ENCODE measurements at places on chromosomes 6 and 20.

- DNase-seq, result no peak
Observed at GRCh38 chr6:2988094-2988425, 11.6 kb upstream of the NQO2 start.

DNA sequence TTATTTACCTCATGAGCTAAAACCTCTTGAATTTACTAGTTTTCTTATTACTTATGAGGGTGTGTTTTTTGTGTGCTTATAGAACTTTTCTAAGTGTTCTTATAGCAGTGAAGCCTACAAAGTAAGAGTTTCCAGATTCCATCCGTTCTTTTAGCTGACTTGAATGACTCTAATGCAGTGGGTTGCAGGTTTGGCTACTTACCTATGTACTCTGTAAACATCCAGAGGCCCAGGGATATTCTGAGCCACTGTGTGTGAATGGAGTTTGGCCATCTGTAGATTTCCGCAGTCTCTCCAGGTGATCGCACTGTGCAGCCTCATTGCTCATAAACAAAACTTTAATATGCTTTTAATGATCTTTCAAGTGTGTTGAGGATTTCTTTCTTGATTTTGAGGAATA lies 157.8 kb downstream of the MYO6 start:
- DNase-seq, result no peak

DNA sequence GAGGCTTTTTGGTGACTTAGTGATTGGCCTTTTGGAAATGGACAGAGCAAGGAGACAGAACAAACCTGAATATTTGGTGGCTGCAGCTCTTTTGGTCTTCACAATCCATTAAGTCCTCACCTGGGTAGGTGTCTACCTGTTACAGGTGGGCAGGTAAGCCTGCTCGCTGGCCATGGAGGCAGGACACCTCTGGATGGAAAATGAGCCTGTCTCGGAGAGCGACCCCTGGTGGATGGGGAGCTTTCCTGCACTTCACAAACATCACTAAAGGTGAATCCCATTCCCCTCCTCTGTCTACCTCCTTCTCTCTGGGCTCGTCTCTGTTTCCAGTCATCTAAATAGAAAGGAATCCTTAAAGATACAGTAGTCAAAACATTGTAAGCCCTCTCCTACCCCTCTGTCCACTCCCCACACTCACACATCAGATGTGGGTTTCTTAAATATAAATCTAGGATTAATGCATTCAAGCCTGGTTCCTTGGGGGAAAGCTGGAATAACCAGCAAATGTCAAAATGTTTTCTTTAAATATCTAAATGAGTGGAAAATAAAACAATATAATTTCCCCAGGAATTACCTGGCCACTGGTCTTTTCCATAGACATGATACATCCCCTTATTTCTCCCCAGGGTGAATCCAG lies 304.9 kb downstream of the CDH26 start:
- peak; percentile 43 for DNase-seq

- DNase-seq, result no peak
Observed at GRCh38 chr6:22447249-22448196, 121.8 kb upstream of the HDGFL1 start.

DNA sequence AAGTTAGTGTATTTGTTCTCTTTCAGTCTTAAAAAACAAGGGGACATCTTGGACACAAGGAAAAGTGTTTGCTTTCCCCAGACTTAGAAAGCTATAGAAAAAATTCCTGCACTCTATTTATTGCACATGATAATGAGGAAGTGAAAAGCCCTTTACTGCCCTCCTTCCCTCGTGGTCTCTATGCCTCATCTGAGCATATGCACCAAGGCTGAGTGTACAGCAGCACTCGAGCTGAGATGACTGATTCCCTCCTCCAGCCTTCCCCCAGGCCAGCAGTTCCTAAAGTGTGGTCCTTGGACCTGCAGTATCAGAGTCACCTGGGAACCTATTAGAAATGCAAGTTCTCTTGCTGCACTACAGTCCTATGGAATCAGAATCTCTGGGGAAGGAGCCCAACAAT lies 14.3 kb upstream of the LAMP5 start:
- no peak for DNase-seq

DNA sequence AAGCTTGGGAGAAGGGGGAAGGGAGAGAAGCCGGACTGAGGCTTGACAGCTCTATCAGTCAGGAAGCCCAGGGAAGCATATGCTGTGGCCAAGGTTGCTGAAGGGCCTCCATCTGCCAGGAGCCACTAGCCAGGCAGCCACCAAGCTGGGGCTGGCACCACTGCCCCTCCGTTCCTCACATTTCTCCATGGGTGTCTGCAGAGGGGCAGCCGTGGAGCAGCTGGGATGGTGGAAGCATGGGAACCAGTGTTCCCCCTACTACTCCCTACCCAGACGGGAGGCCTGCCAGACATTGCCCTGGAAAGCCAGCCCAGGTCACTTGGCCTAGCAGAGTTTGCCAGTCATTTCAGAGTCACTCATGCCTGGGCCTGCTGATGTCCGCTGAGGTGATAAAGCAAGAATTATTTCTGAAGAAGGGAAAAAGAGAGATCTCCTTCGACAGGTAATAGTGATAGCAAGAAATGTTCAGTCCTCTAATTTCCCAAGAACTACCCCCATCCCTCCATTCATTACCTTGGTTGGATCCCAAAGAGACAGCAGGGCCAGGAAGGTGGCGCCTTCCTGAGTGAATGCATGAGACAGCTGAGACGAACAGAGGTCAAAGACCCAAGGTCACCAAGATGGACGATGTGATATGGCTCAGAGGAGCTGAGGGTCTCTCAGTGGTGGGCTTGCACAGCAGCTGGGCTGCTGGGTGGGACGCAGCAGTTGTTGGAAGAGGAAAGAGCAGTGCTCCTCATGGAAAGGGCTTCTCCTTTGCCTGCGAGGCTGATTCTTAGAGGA lies 21.9 kb downstream of the SNPH start:
- no peak for DNase-seq

- DNase-seq, result no peak
Observed at GRCh38 chr20:57577679-57578475, 17.0 kb downstream of the PCK1 start.

DNA sequence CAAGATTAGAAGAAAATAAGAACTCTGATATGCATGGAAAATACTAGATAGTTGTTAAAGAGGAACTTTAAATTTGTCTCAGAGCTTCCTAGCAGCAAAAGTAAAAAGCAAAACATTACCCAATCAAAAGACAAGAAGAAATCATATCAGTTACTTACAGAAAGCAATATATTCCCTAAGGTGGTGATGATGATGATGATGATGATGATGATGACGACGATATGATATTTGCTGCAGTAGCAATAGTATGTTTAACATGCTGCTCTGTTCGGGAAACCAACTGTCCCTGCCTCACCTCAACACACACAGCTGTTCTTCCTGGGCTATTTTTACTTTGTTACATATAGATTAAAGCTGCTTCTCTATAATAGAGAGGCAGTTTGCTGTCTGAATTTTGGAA lies 12.0 kb upstream of the TBX18 start:
- no peak for DNase-seq

DNA sequence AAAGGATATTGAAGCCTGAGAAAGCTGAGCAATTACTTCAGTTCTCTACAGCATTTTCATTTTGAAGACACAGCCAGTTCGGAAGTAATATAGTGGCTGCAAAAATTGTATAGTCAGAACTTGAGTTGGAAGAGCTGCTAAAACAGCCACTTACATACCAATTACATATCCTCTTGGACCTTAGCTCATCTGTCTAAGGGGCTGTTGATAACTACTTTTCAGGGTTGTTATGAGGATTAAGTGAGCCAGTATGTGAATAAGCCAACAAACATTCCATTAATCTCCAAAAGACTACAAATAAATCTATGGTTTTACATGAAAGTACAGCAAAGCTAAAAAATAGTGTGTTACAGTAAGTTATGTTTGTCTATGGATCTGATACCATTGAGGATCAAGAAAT lies 59.7 kb downstream of the TMEM200A start:
- no peak for DNase-seq

DNA sequence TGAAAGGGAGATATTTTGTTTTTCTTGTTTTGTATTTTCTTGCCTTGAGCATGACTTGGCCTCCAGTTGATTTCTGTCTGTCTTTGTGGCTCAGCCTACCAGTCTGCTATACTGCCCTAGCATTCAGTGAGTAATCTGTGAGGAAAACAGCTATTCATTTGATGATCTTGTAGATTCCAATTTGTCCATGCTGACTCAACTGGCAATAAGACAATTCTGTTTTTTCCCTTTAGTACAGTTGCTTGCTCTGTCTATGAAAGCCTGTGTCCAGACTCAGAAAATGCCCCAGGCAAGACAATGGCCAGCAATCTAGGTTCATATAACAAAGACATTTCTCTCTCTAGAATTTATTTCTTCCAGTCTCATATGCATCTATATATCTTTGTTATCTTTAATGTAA lies 10.9 kb upstream of the SOX4 start:
- DNase-seq, result peak; percentile 28

DNA sequence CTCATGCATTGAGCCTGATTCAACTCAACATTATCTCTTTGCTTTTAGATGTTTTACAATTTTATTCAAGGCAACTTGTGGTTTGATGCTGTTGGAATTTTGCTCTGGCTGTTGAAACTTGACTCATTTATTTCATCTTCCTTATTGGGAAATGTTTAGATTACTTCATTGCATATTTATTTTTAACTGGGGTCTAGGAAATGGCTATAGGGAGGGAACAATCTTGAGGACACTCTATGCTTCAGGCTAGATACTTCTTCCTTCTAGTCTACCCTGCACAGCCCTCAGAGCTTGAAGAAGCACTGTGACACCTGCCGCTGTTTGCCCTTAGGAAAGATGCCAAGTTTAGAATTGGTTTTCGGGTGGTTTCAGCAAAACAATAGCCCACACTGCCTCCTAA lies 183.4 kb downstream of the ADGRG6 start:
- no peak for DNase-seq

- no peak for DNase-seq
Observed at GRCh38 chr6:130240232-130240631, 17.5 kb upstream of the SAMD3 start.

- DNase-seq, result peak; percentile 27
Observed at GRCh38 chr20:3687655-3688054, 5.8 kb upstream of the ADAM33 start.

DNA sequence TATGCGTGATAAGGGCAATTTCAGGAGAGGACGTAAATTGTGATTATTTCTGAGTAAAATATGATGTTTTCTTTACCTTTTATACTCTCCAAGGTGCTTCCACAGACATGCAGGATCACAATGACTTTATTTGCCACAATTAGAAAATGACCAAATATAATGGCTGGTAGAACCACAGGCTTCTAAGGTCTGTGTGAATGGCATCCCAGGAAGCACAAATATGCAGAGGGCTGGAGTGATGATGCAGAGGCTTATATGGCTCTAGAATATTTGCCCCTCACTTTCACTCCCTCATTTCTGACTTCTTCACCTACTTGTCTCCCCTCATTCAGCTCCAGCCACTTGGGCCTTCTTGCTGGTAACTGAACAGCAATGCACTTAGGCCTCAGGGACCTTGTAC lies 502.1 kb upstream of the MAP3K7 start:
- no peak for DNase-seq

DNA sequence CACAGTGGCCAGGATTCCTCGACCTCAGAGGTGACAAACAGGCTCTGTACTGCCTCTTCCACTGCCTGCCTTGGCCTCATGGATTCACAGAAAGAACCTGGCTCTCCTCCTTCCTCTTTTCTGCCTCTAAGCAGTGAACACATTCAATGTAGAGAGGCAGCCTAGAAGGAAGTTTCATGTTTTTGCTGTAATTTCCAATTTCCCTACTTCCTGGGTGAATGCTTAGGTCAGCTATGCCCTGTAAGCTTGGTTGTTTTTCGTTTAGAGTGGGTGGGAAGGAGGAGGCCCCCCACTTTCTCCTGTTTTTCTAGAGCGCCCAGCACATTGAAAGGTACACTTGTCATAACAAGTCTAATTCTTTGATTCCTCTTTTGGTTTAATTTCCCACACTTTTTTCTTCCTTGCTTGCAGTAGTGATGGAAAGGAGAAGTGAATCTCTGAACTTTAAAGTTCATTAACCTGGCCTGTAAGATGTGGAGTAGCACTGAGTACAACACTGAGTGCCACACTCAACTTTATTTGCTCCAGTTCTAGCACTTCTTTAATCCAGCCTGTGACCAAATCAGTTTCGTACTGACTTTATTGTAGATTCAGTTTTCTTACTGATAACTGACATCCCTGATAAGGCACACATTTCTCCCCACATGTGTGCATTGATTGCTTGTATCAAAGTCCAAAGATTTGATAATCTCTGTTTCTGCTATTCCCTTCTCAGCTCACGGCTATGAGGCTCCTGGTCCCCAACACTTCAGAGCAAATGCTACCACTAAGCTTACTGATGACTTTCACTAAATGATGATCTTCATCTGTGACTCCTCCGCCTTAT lies 100.0 kb upstream of the MAN1A1 start:
- DNase-seq, result no peak

- no peak for DNase-seq
Observed at GRCh38 chr6:84251891-84252539, 24.6 kb upstream of the CEP162 start.
